ENCODE measurements at places on chromosomes 6 and 20.

- DNase-seq: no peak
These were observed 460 bp downstream of the PLAGL1 start for GRCh38 chr6:144007478-144008119.

DNA sequence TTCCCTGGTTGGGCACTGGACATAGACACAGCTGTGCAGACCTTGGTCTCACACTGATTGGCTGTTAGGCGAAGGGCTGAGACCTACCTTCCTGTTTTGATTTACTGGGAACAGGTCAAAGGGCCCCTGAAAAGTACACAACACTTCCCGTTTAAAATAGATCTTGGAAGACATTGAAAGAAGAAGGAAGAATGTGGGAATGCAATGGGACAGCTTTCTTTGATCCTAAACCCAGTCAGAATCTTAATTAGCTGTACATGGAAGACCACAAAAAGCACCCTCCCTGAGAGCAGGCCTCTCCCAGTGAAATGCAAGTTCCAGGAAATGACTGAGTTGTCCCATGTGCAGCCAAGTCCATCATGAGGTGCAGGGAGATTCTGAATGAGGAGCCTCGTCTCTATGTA, 83.6 kb upstream of the EXOC2 start:
- no peak for DNase-seq

DNA sequence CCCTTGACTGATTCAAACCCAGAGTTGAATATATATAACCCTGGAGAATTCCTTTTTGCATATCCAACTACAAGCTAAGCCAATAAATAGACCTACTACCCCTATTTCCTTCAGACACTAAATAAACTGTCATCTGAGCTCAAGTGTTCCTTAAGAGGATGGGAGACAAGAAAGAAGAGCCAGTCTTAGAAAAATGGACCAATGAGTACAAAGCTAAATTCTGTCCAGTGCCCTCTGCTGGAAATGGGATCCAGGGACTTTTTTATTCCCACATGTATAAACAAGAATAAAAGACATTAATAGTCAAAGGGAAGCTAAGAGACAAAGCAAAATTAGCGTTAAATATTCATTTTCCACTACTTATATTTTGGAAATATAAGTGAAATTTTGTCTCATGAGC, 4.8 kb downstream of the PPP1R10 start:
- DNase-seq: no peak

- no peak for DNase-seq
These were observed 10.6 kb downstream of the TRIB3 start for GRCh38 chr20:391041-391711.

- DNase-seq: no peak
These were observed 34.5 kb downstream of the CD164 start for GRCh38 chr6:109347779-109348178.

GRCh38 chr6:139595183-139595582, 220.7 kb upstream of the CITED2 start:
- DNase-seq: no peak

GRCh38 chr6:129678463-129678862, 31.5 kb downstream of the ARHGAP18 start:
- no peak for DNase-seq

DNA sequence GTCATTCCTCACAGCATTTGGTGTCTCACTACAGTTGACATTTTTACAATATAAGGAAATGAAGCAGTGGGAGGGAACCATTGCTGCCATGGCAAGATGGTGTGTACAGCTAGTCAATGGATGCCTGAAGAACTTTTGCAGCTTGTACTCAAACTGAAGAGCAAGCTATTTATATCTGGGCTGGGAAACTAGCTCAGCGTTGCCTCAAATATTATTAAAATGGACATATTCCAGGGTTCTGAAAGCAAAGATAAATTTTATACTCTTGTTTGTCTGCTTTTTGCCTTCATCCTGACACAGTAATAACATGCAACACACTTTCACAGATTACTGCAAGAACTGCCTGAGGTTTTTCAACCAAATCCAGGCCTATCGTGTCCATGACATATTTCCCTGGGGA, 156.4 kb upstream of the COL21A1 start:
- DNase-seq: no peak

DNA sequence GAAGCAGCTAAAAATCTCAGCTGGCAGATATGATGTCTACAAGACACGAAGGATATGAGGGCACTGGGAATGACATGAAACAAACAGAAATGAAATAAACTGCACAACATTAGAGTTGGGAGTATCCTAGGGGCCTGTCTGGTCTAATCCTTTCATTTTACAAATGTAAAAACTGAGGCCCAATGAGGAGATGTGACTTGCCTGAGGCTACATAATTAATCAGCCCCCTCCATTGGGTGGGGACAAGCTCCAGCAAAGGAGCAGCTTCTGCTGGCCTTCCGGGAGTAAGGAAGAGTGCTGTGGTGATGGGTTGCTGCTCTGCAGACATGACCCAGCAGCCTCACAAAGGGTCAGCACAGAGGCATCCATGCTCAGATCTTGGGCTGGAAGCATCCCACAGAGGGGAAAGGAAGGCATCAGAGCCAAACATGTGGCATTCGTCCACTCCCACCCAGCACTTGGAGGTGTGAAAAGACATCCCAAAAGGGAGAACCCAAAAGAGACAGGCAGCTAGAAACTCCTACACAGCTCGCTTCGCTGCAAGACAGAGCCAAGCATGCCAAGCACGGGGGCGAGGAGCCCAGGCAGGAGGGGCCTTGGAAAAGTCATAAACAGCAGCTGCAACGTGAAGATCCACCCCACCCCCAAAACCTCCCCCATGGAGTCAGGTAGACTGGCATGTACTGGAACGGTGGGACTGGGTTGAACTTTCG, 183.7 kb downstream of the UNC5CL start:
- DNase-seq: no peak

- no peak for DNase-seq
These were observed 37.4 kb downstream of the ATXN1 start for GRCh38 chr6:16723826-16724225.

- DNase-seq: no peak
These were observed 271.2 kb downstream of the PRL start for GRCh38 chr6:22025468-22026163.

DNA sequence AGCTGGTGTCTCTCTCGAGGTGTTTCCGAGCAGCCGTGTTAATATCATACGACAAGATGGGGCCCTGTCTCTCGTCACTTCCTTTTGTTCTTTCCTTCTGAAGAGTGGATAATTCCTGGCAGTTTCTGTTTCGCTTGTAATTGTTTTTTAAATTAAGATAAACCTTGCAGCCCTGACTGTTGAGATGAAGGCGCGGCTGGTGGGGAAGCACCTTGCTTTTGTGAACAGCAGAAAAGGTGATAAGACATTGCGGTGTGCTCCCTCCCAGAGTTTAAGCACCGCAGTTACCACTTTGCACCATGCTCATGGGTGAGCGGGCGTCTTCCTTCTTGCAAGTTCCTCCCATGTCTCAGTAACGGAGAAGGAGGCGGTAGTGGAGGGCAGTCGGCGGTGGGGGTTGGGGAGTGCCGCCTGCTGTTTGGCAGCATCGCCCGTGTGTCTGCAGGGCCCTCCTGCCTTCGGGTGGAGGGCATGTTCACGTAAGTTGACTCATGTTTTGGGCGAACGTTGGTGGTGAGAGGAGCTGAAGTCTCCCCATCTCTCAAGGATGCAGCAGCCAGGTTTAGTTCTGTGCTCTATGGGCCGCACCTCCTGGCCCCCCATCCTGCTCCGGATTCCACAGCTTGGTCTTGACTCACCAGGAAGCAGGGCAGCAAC, 345.9 kb downstream of the TAF4 start:
- peak; percentile 3 for DNase-seq

- DNase-seq: no peak
These were observed 73.7 kb downstream of the ZFAND3 start for GRCh38 chr6:37893257-37893656.

DNA sequence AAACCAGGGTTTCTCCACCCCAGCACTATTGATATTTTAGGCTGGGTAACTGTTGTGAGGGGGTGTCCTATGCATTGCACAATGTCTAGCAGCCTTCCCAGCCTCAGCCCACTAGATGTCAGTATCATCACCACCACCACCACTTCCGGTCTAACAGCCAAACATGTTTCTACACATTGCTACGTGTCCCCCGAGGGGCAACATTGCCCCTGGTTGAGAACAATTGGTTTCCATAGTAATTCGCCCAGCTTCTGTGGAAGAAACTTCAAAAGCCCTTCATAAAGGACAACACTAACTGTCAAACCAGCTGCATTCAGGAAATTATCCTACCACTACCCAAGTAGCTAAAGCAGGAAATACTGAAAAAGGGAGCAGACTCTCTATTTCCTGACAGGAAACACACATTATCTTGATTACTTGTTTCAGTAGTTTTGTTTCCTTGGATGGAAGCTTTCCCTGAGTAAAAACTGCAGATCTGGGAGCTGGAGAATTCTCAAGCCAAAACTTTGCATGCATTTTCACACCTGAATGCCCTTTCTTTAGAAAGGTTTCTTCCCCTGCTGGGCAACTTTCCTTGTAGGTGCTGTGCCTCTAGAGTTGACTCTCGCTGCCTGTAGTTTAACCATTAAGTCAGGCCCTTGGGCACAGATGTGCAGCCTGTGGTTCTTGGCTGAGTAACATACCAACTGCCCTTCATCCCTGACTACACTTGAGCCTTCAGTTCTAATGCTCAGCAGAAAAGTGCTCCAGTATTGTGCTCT, 23.6 kb downstream of the PKHD1 start:
- DNase-seq: peak; percentile 27

GRCh38 chr20:13174402-13174801, 46.7 kb upstream of the ISM1 start:
- no peak for DNase-seq

DNA sequence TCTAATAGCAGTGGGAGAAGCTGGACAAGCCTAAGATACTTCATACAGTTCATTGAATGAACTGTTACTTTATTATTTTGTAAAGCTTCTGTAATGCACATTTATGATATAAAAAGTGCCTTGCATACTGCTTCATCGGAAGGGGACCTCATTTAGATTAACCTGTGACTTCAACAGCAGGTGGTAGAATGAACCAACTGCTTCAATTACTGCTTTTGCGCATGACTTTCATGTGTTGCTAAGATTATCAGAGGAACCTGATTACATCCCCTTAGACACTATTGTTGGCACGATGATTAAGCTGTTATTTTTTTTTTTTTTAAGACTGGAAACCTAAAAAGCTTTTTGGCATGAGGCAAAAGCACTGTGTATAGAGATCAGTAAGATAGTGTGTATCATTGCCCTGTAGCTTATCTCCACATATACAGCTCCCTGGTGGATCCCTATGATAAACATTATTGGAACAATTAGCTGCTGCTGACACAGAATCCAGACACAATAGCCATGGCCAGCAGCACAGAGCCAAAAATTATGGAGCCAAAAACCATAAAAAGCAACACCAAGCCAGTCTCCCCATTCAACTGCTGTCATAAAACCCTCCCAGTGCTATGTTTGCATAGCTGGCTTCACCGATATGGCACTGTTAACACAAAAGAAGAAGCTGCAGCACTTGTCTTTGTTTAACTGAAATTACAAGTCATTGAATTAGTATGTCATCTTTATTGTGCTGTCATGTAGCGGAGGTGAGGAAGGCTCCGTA, 731.6 kb upstream of the MMS22L start:
- no peak for DNase-seq

DNA sequence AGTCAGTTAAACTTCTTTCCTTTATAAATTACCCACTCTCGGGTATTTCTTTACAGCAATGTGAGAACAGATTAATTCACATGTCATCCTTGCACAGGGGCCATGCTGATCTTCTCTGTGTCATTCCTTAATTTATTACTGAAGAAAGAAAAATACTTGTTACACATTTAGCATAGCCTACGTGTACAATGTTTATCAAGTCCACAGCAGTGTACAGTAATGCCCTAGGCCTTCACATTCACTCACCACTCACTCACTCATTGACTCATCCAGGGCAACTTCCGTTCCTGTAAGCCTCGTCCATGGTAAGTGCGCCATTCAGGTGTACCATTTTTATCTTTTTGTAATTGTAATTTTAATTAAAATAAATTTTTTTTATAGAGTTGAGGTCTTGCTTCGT, 73.6 kb downstream of the RSPH3 start:
- no peak for DNase-seq

DNA sequence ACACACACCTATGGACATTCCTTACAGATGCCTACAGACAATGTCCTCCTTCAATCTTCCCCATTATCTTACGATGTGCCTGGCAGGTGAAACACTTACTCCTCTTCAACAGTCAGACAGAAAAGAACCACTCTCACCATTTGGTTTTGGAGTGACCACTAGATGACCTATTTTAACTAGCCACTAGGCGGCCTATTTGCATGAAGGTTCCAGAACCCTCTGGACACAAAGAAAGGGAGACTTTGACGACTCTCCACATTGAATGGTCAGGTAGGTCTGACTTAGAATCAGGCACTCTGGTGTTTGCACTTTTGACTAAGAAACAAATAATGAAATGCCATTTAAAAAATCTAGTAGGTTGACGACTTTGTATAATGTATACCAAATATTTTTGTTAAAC, 42.0 kb downstream of the PNLDC1 start:
- no peak for DNase-seq

DNA sequence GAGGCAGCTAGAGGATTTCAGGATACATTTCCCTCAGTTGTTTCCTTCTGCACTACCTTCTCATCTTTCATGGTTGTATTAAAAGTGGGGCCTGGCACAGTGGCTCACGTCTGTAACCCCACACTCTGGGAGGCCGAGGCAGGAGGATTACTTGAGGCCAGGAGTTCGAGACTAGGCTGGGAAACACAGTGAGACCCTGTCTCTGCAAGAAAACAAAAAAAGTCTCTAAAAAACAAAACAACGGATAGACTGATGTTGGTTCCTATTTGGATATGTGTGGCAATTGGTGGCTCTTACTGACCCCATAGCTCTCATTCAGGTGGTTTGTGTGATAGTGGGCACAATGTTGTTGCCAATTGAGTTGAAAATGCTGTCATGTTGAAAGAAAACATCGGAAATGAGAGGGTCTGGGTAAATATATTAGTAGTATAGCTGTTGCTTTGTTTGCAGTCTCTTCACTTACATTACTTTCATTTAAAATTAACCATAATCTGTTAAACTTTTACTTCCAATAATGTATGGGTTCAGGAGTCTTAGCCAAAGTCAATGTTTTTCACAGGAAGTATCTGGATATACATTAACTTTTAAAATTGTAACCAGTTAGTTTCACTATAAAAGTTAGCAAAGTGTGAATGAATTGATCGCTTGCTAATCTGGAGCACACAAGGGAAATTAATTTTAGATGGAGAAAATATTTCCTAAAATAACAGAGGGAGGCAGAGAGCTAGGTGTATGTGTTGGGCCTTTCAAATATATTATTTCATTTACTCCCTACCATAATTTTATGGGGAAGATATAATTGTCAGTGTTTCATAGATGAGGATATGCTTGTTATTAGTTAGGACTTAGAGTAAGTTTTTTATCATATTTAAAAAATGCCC, 31.1 kb downstream of the UTRN start:
- DNase-seq: no peak

DNA sequence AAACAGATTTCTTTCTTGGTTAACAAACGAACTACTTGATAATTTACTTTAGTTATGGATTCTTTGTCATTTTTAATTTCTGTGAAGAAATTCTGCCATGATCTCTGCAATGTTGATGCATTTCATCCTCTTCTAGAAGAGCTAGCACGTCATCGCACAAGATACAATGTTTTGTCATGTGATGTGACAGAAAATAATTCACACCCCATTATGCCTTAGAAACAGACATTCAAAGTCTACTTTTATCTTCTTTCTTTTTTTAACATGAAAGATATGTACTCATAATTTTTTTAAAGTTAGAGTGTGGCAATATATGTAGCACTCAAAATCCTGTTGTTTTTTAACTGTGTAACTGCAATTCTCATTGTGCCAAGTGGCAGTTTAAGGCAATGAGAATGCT, 39.6 kb upstream of the NELFCD start:
- no peak for DNase-seq

GRCh38 chr6:98828211-98828788, 6.1 kb upstream of the POU3F2 start:
- no peak for DNase-seq

- no peak for DNase-seq
These were observed 105.2 kb downstream of the NFATC2 start for GRCh38 chr20:51437182-51437924.

All from activated T-helper 1 cell treated with anti-CD3 and anti-CD28 coated beads, Interleukin-2, amount 50 U/mL, for 16 hours (primary cell).